ENCODE measurements at places on chromosomes 16 and 17. TPM values are rescaled to one million over a fixed set of nuclear protein-coding genes. Genes with fewer than 3 reads are reported as not detected.

- no peak for DNase-seq
Observed at GRCh38 chr17:78793415-78793814, 11.3 kb upstream of the CYTH1 start.

DNA sequence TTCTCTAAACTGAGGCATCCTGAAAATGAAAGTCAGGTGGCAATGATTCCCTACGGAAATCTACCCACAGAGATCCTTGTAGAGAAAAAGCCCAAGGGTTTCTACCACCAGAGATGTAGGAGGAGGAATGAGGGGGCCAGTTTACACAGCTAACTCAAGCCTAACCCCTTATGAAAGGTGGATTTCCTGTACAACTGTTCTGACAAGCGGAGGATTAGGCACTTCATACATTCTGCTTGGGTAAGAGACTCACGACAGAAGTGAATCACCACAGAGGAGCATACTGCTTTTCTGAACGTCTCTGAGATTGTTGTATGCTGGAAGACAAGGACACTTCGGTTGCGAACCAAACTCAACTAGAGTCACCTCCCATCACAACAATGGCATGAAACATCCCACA is 72.7 kb downstream of the SMG6 start:
- DNase-seq, result no peak

DNA sequence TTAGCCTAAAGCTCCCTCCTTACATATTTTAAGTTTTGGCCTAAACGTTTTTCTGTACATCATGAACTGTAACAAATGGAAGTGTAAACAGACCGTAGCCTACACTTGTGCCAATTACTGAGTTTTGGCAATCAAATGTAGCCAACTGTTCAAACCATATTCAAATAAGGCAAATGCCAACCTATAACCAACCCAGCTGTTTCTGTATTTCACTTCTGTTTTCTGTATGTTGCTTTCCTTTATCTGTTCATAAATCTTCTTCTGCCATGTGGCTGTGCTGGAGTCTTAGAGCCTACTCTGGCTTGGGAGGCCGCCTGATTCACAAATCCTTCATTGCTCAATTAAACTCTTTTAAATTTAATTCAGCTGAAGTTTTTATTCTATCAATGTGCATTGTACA is 6.9 kb upstream of the C16orf78 start:
- no peak for DNase-seq

- no peak for DNase-seq
Observed at GRCh38 chr16:4109250-4109736, 6.9 kb downstream of the ADCY9 start.

DNA sequence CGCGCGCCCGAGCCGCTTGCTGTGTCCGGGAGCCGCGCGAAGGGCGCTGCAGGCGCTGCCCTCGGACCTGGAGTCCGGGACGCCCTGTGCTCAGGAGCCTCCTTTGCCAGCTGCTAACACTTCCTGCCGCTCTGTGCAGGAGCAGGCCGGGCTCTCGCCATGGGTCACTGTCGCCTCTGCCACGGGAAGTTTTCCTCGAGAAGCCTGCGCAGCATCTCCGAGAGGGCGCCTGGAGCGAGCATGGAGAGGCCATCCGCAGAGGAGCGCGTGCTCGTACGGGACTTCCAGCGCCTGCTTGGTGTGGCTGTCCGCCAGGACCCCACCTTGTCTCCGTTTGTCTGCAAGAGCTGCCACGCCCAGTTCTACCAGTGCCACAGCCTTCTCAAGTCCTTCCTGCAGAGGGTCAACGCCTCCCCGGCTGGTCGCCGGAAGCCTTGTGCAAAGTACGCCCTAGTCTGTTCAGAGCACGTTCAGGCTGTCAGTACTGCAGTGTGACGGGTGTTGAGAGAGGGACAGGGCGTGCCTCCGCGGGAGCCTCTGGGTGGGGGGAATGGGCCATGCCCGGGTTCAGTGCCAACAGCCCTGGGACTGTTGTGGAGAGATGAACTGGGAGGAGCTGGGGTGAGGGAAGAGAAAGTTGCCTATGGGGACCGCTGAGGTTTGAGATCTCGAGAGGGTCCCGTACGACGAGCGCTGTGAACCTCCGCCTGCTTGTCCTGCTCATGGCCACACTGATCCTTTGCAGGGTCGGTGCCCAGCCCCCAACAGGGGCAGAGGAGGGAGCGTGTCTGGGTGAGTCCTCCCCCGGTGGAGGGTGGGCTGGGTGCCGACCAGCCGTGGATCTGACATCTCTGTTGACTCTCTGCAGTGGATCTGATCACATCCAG is 1.3 kb downstream of the ZNF276 start:
- DNase-seq, result no peak

- DNase-seq, result no peak
Observed at GRCh38 chr16:50737420-50737959, 4.4 kb upstream of the CYLD start.

DNA sequence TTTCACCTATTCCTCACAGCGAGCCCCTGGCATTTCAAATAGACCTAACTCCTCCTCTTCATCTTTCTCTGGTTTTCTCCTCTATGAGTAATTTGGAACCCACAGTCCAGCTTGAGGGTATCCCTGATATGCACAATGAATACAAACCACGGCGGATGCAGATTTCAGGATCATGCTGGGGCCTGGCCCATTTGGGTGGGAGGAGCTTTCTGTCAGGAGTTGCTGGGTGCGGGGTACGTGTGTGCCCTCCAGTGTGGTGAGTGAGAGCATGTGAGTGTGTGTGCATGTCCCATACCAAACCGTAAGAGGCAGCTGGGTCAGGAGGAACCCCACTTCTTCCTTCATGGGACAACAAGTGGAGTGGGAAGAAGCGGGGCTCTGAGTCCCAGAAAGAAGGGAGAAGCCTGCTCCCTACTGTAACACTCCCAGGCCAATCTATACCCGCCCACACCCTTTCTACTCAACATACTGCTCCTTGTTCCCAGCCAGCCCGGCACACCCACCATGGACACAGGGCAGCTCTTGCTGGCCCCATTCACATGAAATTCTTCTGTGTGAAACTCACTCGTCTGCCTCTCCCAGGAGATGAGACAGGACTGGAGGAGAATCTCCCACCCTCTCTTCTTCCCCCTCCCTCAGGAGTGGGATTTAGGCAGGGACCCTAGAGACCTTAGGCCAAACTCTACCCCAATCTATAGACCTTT is 18.4 kb downstream of the CNTNAP1 start:
- no peak for DNase-seq

DNA sequence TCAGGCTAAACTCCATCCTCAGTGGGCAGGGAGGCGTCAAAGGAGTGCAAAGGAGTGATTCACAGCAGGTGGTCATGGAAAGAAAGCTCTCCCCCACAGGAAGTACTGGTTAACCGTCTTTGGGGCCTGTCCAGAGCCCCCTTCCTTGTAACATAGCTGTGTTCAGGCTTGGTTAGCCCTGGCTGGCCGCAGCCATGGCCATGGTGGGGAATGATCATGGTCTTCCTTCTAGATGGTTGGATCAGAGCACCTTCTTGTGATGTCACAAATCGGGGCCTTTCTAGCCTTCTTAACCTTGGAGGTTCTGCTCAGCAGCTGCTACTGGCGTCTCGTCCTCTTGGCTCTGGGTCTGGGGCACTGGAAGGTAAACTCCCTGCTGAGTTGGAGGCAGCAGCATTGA is 15.8 kb downstream of the NKD1 start:
- DNase-seq, result no peak

GRCh38 chr17:35052241-35052610 is 11.3 kb downstream of the RFFL start:
- no peak for DNase-seq

- DNase-seq, result no peak
Observed at GRCh38 chr16:86534779-86535615, 20.0 kb downstream of the MTHFSD start.

GRCh38 chr17:20999044-20999573 is 43.7 kb downstream of the USP22 start:
- no peak for DNase-seq

DNA sequence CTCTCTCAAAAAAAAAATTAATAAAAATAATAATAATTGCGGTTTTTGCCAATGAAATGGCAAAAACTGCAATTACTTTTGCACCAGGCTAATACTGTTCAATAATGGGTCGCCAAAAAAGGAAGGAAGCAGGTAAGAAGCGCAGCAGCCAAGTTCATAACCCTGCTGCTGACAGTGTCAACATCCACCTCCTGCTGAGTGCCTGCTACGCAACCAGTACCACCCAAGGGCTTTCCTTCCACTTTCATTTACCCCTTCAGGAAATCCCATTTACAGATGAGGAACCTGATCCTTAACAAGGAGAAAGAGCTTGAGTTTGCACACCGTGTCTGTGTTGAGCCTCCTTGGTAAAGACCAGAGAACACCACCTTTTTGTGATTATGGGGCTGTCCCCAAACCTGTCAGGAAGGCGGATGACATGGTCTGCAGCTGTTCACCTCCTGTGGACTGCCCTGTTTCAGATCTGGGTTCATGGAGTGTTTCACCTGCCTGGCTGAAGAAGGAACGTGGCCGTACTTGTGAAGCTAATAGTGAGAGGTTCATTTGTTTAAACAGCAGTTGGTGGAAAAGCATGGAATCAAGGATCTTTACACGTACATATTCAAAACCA is 378.0 kb downstream of the SLC39A11 start:
- no peak for DNase-seq

GRCh38 chr17:80742091-80742490 is 197.5 kb downstream of the RPTOR start:
- DNase-seq, result no peak

- no peak for DNase-seq
Observed at GRCh38 chr17:12634789-12635414, 30.8 kb upstream of the MYOCD start.

DNA sequence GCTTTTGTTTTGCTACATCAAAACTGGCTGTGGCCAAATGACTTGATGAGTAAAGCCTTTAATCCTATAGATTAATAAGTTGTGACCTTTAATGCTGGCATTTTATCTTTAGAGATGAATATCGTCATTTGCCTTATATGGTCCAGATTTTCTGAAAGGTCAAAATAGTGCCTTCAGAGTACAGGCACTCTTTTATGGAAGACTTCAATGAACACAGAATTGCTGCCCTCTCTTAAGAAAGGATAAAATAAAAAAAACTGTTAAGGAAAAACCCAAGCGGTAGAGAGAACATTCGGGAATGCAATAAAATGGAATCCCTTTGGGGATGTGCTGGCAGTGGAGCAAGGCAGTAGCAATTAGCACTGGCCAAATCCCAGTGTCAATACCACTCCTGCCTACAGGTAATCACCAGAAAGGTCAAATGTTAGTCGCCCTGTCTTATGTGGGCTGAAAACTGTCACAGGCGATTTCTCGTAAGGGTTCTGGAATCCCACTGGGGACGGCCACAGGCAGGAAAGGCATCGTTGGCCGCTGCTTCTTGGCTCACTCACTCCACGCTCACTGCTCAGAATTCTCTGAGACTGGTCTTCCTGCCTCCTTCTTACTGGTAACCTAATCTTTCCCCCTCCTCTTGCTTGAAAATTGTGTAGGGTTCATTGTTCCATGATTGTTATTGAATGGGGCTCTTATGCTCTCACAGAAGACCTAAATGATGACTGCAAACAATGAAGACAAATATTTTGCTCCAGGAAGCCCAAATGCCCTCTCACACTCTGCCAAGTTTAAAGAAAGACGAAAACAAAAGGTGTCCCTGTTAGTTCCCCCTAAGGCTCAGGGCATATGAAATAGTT is 45.4 kb upstream of the HSBP1 start:
- DNase-seq, result no peak

DNA sequence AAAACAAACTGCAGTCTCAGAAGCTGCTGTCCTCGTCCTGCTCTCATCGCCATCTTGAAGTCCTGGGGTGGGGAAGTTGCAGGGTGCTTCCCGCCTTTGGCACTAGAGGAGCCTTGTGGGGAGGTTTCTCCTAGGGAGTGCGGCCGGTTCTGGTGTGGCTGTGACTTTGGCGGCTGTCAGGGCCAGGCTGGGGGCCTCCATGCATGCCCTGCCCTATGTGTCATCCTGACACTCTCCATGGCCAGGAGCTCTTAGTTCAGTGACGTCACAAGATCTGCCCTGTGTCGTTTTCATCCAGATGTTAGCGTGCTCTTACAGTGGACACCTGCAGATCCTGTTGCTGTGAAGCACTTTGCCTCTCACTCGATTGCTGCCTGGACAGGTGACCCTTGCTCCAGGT is 49.6 kb downstream of the PLD6 start:
- no peak for DNase-seq

DNA sequence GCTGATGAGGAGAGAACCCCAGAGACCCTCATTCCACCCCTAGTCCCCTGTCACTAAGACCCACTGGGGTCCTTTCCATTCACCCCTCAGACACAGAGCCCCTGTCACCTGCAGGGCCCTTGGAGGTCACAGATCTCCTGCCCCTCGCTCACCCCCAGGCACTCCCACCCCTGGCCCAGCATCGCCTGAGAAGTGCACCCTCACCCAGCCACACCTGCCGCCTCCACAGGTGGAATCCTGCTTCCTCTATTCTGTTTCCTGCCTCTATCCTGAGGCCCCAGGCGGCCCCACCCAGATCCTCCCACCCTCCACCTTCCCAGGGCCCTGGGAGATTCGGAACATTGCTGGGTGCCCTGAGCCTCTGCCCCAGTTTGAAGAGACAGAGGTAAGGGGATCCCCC is 13.8 kb upstream of the KRT17 start:
- no peak for DNase-seq

DNA sequence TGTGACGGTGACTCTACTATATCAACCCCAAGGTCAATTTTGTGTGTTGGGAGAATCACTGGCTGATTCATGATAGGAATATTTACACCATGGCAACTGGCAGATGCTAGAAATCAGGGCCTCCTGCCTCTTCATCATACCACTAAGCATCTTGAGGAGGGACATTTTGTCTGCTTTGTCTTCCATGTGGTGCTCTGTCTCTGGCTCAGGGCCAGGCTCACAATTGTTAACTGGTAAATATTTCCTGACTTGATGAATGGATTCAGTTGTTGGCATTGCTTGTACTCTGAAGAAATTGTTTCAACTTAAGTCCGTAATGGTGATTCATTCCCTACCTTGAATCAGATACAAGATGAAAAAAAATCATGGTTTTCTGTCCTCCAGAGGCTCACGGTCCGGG is 292.7 kb downstream of the HAPSTR1 start:
- no peak for DNase-seq

DNA sequence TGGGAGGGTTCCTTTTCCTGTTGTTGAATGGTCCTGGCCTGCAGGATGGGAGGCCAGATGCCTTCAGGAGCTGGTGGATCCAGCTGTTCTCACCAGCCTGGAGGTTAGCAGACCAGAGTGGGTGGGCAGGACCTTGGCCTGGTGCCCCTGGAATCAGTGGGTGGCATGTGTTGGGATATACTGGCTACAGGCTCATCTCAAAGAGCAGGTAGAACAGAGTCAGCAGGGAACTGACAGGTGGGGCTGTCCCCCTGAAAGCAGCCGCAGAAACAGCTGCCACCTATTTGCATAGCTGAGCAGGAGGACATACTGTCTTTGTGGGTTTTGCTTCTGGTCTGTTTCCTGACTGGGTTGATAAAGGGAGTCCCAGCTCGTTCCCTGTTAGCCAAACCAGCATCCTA is 144.1 kb downstream of the RAB11FIP4 start:
- DNase-seq, result no peak

CHRNE gene
- total RNA-seq, result 0.98 TPM

MPP2 gene
- total RNA-seq, result 7.6 TPM

KRTAP4-1 gene
- total RNA-seq, result not detected

TNFRSF17 gene
- total RNA-seq, result not detected

BCL6B gene
- total RNA-seq, result 10.1 TPM

WSB1 gene
- total RNA-seq, result 158 TPM

IGSF6 gene
- 0.74 TPM for total RNA-seq

NXPH3 gene
- total RNA-seq, result 18.4 TPM

SGSH gene
- total RNA-seq, result 47.6 TPM

OR1F1 gene
- not detected for total RNA-seq

KIF2B gene
- total RNA-seq, result not detected

CDRT15L2 gene
- total RNA-seq, result not detected

Measured in vagina (tissue), 2 donors.